ENCODE measurements at places on chromosomes 11 and 22.

DNA sequence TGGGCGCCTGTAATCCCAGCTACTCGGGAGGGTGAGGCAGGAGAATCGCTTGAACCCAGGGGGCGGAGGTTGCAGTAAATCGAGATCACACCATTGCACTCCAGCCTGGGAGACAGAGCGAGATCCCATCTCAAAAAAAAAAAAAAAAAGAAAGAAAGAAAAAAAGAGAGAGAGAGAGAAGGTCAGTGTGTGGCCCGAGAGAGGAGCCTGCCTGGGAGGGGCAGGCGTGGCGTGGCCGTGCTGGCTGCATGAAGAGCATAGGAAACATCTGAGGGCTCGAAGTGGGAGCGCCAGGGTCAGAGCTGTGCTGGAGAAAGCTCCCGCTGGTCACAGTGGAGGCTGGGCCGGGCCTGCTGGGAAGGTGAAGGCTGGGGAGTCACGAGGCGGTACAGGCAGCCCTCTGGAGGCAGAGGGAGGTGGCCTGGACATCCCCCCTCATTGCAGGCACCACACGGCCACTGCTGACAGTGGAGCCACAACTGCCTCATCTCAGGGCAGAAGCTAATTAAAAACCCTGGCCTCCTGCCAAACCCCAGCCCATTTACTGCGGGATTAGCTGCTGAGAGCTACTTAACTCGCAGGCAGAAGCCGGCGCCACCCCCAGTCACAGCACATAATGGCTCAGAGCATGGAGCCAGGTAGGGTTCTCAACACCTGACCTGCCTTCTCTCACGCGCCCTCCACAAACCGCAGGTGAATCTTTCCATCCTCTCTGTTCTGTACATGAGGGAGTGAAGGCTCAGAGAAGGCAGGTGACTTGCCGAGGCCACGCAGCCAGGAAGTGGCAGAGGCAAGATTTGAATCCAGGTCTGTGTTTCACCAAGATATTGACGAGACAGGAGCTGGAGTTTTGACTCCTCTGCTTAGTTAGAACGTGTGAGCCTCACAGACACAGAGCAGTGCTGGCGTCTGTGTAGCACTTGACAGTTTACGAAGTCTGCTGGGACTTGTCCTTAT is 32.6 kb downstream of the NFAM1 start:
- DNase-seq: no peak

GRCh38 chr11:68146704-68147474 is 25.7 kb upstream of the CHKA start:
- no peak for DNase-seq

- no peak for DNase-seq
Measured at GRCh38 chr11:3203221-3204043, 15.2 kb downstream of the MRGPRG start.

- no peak for DNase-seq
Measured at GRCh38 chr22:23684026-23684425, 6.8 kb upstream of the RGL4 start.
